ENCODE measurements at places on chromosomes 5 and 9.

DNA sequence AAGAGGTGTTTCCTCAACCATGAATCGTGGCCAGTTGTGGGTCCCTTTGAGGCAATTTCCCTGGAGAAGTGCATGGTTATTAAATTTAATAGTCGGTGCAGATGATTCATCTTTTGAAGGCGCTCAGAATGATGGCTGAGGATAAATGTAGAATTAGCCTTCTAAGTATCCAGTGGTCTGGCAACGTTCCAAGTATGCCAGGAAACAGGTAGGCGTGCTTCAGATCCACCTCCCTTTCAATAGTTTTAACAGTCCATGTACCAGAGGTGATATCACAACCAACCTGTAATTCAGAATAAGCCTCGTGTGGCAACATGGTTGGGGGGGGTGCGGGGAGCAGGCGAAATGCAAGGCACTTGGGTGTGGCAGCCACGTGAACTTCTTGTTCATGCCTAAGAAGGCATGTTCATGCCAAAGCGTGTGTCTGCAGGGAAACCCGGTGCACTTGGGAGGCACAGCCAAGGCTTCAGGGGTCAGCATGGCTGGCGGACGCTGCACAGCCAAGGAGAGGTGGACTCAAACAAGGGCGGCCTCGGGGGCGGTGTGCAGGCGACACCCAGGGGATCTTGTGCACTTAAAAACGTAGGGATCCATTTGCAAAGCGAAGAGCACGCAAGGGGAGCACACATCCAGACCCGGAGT lies 5.2 kb upstream of the NKD2 start:
- DNase-seq, result no peak

DNA sequence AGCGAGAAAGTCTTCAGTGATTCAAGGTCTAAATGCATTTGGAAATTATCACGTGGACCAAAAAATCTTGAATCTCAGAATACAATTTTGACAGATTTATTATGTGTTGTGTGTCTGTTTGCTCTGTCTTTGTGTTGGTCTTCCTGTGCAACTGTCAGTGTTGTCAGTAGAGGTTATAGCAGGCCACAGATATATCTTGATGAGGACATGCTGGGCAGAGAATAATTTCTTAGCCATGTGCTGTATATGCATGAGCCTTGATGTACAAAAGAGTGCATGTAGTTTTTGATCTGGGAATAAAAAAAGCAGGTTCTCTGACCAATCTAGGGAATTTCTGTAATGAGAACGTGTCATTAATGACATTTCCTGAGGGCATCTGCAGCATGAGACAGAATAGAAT lies 57.6 kb downstream of the ZSWIM6 start:
- DNase-seq, result no peak

DNA sequence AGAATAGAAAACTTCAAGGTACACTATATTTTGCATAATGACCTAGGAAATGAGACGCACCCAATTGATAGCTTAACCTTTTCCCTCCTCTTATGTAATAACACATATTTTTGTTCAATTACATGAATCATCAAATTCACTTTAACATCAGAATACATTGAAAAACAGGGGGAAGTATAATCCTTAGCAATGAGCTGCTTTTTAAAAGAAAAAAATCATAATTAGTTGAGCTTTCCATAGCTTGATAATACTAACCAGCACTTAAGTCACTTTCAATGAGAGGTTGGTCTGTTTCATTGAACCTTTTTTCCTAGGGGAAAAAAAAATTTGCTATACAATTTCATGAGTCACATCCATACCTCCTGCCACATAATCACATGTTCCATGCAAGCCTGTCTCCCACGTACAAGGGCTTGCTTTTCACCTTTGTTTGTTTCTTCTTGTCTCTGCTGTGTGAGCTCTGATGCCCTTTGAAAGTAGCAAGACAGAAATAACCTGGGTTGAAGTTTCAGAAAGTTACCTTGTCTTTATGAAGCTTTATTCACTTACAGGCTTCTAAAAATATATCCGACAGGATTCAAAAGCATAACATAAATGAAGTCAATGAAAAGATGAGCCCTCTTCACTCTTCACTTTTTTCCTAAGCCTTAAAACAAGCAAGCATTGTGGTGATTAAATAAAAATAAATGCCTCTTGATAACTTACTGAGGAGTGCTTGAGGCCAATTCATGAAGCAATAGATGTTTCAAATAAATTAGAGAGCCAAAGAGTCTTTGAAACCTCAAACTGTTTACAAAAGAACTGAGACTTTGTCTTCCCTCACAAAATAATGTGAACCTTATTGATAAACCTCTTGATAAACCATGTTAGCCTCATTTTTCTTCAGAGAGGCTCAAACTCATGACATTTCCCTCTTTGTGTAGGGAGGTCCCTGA lies 108.5 kb downstream of the FEM1C start:
- no peak for DNase-seq

DNA sequence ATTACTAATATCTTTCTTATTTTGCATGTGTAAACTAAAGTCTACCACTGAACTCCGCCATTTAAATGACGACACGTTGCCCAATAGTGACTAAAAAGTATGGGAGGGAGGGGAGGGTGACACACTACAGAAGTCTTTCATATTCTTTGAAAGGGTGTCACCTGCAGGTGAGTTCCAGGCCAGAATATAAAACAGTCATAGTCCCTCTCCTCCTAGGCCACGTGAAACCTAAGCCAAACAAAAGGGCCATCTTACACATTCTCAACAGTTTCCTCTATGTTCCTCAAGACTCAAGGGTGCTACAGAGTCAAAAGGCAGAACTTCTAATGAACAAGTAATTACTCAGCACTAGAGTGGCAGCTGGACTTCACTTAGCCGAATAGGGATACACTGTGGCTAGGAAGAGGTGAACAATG lies 6.4 kb downstream of the CEMIP2 start:
- DNase-seq, result no peak
